Daoy (cell line): ENCODE measurements at places on chromosomes 6 and 20. TPM values are rescaled to one million over a fixed set of nuclear protein-coding genes. Genes with fewer than 3 reads are reported as not detected.

RIPOR3 gene
- total RNA-seq: 0.27 and 0.40 TPM in 2 replicates

MYH7B gene
- not detected in 2 replicates for total RNA-seq

FAXC gene
- total RNA-seq: 4.7 and 12.2 TPM in 2 replicates

BEND6 gene
- 8.1 and 9.0 TPM in 2 replicates for total RNA-seq

MYMX gene
- total RNA-seq: not detected in 2 replicates
